ENCODE measurements at places on chromosomes 11 and 22.

- no peak for DNase-seq
These were observed 452.9 kb downstream of the MN1 start for GRCh38 chr22:27348634-27349033.

DNA sequence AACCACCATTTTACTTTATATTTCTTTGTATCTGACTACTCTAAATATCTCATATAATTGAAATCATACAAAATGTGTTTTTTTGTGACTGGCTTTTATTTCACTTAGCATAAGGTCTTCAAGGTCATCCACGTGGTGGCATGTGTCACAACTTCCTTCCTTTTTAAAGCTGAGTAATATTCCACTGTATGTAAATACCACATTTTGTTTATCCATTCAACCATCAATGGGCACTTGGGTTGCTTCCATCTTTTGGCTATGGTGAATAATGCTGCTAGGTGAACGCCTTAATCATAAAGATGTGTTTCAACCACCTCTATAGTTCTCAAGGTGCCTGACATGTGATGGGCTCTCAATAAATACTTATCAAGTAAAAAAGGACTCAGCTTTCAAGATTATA, 15.5 kb downstream of the RAB30 start:
- no peak for DNase-seq

DNA sequence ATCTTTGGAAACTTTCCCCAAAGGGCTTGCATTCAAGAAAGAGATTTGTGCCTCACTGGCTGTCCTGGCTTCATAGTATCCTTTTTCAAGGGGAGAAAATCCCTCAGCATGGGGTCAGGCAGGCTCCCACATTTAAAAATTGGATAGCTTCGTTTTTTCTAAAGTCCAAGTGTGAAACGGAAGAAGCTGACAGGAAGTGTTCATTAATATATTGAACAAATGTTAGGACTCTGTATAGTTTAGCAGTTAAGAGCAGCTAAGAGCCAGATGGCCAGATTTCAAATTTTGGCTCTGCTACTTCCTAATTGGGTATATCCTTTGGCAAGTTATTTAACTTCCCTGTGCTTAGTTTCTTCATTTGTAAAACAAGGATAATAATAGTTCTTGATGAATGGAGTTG, 354.9 kb upstream of the FAT3 start:
- no peak for DNase-seq

GRCh38 chr11:90133560-90134477, 644 bp upstream of the NAALAD2 start:
- DNase-seq = no peak

- no peak for DNase-seq
These were observed 3.4 kb downstream of the FADS3 start for GRCh38 chr11:61887839-61888494.

- DNase-seq = peak; percentile 44
These were observed 15.2 kb upstream of the CDC42EP1 start for GRCh38 chr22:37544955-37545702.

- peak; percentile 39 for DNase-seq
These were observed at the start of gene FIBIN for GRCh38 chr11:26993965-26994457. FIBIN (plus strand) TSS chr11:26994112; CDS start chr11:26994527, 415 bp downstream.

GRCh38 chr11:66437979-66438503, 607 bp downstream of the MRPL11 start:
- DNase-seq = no peak

DNA sequence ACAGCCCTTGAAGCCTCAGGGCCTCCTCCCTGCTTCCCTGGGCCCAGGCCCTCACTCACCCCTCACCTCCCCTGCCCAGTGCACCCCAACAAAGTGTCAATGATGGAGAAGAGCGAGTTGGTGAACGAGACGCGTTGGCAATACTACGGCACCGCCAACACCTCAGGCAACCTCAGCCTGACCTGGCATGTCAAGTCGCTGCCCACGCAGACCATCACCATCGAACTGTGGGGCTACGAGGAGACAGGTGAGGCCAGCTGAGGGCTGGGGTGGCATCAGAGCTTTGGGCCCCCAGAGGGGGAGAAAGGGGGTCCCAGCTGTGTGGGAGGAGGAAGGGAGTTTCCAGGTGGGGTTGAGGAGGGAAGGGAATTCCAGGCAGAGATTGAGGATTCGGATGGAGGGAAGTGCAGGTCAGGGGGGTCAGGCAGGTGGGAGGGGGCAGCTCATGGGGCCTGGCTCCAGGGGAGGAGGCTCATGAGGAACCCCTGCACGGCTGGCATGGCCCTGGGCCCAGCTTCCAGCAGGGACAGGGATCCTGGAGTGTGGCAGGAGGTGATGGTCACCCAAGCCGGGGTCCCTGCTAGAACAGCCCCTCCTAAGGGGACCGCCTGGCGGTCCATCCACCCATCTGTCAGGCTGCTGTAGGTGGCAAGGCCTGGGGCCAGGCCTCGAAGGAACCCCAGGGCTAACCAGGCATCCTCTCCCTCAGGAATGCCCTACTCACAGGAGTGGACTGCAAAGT, 2.9 kb downstream of the SUSD2 start:
- DNase-seq = no peak

- DNase-seq = no peak
These were observed 32.6 kb downstream of the CAPN1 start for GRCh38 chr11:65214212-65214845.

DNA sequence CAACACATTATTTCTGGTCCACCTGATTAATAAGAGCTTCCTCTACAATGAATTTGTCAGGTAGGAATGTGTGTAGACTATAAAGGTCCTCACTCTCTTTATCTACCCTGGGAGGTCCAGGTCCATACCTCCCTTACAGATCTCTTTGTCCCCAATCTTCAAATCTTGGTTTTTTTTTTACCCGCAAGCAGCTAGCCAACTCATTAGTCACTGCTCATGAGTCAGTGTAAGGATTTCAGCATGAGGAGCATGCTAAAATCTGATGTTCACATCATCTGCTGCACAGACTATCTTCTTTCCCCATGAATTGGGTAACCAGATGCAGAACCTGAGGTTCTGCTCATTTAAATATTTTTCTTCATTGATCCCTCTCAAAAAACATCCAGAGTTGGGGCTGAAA, 397.0 kb upstream of the ISX start:
- DNase-seq = no peak

- no peak for DNase-seq
These were observed 114.7 kb downstream of the RBFOX2 start for GRCh38 chr22:35913925-35914324.

- DNase-seq = no peak
These were observed 7.7 kb upstream of the ANO3 start for GRCh38 chr11:26324270-26324669.

DNA sequence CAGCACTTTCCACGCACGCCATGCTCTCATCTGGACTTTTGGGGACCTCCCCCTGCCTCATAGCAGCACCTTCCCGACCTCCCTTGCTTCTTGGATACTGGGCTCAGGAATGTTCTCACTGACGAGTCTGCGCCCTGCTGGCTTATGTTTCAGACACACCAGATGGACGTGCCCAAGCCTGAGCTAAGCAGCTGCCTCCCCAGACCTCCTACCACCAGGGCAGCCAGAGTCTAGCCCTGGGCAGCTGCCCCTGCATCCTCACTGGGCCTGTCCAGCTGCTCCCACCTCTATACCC, 13.2 kb upstream of the RGL4 start:
- no peak for DNase-seq

GRCh38 chr11:35631891-35632290, 13.6 kb downstream of the FJX1 start:
- DNase-seq = no peak

Measured in midbrain (tissue), 1 donor.